ENCODE measurements at places on chromosomes 4 and X.

DNA sequence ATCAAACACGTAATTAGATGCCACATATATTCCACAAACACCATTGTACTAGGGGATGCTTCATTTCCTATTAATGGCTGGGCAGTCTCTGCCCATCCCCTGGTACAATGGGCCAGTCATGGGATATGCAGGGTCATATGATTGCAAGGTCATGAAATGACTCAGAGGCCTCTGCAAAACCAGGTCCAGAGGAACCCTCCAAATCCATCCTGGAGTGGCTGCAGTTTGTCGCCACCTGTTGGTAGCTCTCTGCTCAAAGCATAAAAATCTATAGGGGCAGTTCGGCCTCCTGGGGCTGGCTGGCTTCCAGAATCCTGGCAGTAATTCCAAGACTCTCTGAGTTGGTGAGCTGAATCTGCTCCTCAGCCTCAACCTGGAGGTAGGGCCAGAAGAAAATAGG is 22.9 kb upstream of the PUDP start:
- peak; percentile 47 for DNase-seq

- DNase-seq: no peak
These were observed 1090.9 kb upstream of the INTU start for GRCh38 chr4:126541820-126542219.

GRCh38 chr4:157977086-157977485 is 195.7 kb downstream of the GASK1B start:
- no peak for DNase-seq

DNA sequence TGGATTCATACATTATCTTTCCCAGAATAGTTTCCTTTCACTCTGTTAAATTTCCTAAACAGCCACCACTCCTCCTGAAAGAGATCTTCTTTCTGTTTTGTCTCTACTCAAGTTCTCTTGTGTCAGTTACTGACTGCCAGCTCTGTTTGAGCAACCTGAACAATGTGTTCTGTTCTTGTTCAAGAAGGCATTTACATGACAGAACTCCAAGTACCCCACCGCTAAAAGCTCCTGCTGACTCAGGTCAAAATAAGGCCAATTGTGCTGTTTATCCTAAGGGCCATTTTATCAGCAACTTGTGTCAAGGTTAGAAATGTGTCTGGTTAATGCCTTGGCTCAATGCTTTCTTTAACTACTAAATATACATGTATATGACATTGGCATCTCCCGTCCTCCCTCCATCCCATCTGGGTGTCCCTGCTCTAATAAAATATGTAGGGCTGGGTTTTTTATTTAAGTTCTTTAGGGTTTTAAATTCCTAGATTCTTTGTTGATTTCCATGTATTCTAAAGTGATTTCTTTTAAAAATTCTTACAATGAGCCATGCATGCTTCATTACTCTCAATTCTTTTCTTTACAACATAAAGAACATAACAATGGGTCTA is 144.3 kb upstream of the PAQR3 start:
- DNase-seq: no peak

GRCh38 chr4:73593631-73594241 is 26.5 kb downstream of the RASSF6 start:
- DNase-seq: no peak

GRCh38 chrX:49108641-49109040 is 14.9 kb downstream of the GPKOW start:
- no peak for DNase-seq

GRCh38 chrX:132331000-132331399 is 111.8 kb upstream of the RAP2C start:
- no peak for DNase-seq

DNA sequence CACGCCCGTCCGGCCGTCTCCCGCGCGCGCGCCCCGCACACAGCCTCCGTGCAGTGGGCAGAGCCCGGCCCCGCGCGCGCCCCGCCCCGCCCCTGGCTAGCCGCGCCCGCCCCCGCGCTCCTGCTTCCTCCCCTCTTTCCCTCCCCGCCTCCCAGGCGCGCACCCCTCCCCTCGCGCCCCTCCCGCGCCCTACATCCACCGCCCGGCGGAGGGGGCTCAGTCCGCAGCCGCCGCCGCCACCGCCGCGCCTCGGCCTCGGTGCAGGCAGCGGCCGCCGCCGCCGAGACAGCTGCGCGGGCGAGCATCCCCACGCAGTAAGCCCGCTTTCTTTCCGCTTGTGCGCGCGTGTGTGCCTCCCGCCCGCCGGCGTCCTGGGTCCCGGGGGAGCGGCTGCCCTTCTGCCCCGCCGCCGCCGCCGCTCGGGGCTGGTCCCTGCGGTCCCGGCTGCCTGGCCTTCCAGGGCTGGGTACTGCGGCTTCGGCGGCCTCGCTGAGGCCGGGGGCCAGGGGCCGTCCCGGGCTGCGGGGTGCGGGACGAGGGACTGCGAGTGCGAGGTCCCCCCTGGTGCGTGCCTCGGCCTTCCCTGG is at the start of gene FHL1:
TSS of gene FHL1 (plus strand) at position 219 of the 587 bp plus-strand sequence.
- peak; percentile 34 for DNase-seq

GRCh38 chr4:18130256-18130655 is 108.7 kb upstream of the LCORL start:
- DNase-seq: no peak

GRCh38 chr4:185215261-185215660 is 5.9 kb downstream of the SNX25 start:
- DNase-seq: no peak

GRCh38 chrX:51334276-51334675 is 1.7 kb downstream of the NUDT10 start:
- no peak for DNase-seq

DNA sequence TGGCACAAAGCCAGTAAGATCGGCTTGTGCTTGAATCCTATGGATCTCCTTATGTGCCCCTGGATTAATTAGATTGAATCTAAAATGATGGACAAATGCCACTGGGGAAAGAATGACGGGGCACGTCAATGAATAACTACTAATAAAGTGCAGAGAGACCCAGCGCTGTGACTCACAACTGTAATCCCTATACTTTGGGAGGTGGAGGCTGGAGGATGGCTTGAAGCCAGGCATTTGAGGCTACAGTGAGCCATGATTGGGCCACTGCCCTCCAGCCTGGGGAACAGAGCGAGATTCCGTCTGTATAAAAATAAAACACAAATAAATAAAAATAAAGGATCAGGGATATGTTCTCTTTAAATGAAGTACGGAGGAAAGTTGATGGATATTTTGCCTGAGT is 179.4 kb downstream of the DCHS2 start:
- no peak for DNase-seq

GRCh38 chr4:150570862-150571261 is 11.1 kb upstream of the MAB21L2 start:
- DNase-seq: no peak

- DNase-seq: peak; percentile 24
These were observed 12.7 kb downstream of the ACOX3 start for GRCh38 chr4:8427761-8428287.

GRCh38 chr4:170425521-170426143 is 335.9 kb upstream of the AADAT start:
- no peak for DNase-seq

DNA sequence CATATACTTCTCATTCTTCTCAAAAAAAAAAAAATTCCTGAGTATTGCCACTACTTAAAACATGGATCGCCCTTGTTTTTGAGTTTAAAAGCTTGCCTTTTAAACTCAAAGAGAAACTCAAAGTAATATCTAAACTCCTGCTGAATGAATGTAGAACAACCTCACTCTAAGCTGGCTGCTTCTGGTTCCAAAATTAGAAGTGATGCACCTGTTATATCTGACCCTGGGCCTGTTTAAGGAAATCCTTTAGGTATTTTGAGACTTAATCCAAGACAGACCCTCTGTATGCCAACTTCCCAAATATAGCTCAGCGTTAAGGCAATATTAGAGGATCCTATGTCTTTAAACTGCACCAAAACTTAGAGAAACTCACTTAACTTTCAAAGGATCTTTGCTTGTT is 1.8 kb upstream of the OTUD4 start:
- DNase-seq: peak; percentile 14

- DNase-seq: no peak
These were observed 26.2 kb downstream of the UGT2B7 start for GRCh38 chr4:69122476-69122875.

GRCh38 chr4:73847526-73848182 is 5.4 kb upstream of the PF4V1 start:
- DNase-seq: no peak

- DNase-seq: no peak
These were observed 122.7 kb upstream of the PSAPL1 start for GRCh38 chr4:7557456-7557855.

GRCh38 chr4:73702796-73703287 is 37.5 kb upstream of the CXCL8 start:
- no peak for DNase-seq

- DNase-seq: no peak
These were observed 89.1 kb downstream of the AASDH start for GRCh38 chr4:56298236-56298635.

DNA sequence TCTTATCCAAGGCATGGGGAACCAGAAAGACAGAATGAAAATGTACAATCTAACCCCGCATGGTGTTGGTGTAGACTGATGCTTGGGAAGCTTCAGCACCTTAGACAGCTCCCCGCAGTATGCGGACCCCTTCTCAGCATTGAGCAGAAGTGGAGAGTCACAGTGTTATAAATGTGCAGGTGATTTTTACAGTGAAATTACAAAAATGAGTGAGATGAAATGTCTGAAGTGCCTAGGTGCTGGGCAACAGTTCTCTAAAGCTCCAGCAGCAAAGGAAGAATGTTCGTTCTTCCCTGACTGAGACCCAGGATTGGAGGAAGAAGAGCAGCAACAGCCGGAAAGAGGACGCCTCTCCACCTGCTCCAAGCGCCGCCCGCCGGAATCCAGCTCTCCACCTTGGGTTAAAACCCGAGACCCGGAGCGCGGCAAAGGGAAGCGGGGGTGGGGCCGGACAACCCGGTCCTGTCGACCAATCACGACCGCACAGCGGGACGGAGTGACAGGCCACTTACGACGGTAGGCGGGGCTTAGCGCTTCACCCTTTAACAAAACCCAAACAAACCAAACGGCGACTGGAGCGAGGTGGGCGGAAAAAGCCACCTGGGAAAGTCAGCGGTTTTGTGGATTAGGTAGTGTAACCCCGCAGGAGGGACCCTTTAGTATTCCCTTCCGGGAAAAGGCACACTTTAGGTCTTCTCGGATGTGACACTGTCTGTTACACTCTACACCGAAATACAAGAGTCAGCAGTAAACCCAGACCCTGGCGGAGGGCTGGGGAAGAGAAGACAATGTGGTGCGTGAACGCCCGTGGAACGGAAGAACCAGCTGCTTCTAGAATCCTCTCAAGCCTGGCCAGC is at the start of gene GLRA3:
TSS of gene GLRA3 (minus strand) at position 403 of the 857 bp plus-strand sequence. CDS start 436 bp downstream, outside the sequence.
- peak; percentile 11 for DNase-seq

- no peak for DNase-seq
These were observed 13.2 kb upstream of the CTSO start for GRCh38 chr4:155966731-155967395.

DNA sequence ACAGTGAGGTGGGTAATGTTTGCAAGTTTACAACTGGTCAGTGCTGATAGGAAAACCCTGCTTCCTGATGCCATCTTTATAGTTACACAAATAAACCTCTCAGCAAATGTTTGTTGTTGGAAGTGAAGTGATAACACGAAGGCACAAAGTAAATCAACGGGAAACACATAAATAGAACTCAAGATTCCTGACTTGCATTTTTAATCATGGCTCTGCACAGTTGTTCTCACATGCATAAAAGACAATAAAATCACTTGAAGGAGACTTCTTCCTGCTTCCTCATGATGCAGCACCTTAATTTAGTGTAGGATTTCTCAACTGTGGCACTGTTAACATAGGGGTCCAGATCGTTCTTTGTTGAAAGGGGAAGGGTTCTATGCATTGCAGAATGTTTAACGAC is 907.7 kb downstream of the RAB28 start:
- DNase-seq: no peak
